ENCODE measurements at places on chromosomes 7 and 10.

DNA sequence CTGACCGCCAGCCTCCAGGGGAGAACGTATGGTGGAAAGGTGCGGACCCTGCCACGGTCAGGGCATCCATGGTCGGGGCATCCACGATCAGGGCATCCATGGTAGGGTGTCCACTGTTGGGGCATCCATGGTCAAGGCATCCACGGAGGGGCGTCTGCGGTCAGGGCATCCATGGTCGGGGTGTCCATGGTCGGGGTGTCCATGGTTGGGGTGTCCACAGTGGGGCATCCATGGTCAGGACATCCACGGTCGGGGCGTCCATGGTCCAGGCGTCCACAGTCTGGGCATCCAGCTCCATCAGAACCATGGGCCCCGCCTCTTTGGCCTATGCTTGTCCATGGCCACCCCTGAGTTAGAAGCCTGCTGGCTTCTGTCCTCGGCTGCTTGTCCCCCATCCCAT lies 148.1 kb downstream of the ADARB2 start:
- DNase-seq = no peak

DNA sequence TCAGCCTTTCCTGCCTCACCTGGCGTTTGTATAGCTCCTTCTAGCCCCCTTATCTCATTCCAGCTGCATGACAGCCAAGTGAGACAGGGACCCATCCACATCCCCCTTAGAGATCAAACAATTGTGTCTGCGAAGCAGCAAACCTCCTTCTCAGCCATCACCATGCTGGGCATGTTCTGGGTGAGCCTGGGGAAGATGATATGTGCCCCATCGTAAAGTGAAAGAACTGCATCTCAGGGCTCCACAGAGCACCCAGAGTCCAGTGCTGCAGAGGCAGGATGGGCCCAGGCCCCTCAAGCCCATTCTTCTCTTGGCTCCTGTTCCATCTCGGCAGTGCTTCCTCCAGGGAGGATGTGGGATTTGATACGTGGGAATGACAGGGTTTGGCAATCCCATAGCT lies 43.2 kb downstream of the FIGNL1 start:
- no peak for DNase-seq

DNA sequence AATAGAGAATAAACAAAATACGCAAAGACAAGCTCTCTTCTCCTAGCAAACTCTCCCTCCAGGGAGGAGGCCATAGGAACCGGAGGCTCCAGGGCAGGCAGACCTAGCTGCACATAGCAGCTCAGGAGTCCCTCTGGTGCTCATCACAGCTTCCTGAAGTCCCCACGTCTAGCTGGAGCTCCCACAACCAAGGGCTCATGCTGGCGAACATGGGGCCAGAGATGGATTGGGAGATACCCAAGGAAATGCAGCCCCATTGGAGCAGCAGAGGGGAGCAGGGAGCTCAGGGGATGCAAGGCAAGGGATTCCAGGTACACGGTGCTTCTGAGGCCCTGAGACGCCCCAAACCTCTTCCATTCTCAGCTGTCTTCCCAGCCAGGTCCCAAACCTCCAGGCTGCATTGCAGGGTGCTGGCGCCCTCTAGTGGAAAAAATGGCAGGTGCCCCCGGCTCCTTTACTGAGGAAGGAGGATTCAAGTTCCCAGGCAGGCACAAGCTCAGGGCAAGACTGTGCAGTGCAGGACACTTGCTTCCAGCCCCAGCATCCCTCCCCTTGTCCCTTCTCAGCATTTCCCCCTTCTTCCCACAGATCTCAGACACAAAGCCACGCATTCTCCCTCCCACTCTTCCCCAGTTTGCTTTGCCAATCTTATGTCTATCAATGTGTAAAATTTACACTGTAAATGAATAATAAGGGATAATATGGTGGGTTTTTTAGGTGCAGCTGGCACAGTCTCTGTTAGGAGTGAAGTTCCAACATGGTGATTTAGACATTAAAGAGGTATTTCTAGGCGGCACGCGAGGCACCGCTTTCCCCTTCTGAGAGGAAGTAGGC lies 46.2 kb downstream of the GPAM start:
- peak; percentile 58 for DNase-seq

DNA sequence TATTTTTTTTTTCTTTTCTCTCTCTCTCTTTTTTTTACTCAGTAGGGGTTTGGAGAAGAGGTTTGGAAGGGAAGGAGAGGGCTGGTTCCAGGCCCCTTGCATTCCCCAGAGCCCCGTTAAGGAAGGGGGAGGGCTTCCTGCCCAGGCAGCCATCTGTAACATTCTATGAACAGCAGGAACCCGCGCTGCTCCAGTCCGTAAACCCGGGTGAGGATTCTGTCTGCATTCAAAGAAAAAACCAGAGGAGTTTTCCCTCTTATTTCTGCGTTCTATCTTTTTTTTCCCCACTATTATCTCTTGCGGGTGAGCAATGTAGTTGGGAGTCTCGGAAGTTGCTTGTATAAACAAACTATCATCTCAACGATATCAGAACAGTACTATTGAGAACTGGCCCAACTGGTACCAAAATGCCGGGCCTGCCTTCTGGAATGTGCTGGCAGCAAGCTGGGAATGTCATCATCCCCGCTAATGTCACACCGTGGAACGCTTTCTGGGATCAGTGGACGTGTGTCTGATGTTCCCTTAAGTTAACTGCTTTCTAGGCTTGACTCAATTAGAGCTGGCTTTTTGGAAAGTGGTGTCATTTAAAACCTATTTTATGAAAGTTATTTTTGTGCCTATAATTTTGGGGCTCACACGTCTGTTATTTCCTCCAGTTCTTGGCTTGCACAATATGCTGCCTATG lies 153.1 kb upstream of the MEOX2 start:
- DNase-seq = no peak

DNA sequence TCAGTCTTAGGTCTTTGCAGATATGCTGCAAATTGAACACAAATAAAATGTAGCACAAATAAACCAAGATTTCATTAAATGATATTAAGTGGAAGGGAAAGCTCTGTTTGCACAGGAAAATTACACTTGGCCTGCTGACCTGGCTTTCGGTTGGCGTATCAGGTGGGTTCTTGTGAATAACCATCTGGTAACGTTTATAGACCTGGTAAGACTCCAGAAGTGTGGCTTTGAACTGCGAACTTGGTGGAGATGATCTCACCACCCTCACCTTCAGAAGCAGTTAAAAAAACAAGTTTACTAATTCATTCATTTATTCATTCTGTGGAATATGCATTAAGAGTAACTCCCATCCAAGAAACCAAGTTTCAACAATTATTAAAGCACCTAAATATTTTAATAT lies 28.1 kb downstream of the ATE1 start:
- DNase-seq = no peak

GRCh38 chr7:30625283-30625682 lies 30.6 kb downstream of the GARS1 start:
- no peak for DNase-seq

DNA sequence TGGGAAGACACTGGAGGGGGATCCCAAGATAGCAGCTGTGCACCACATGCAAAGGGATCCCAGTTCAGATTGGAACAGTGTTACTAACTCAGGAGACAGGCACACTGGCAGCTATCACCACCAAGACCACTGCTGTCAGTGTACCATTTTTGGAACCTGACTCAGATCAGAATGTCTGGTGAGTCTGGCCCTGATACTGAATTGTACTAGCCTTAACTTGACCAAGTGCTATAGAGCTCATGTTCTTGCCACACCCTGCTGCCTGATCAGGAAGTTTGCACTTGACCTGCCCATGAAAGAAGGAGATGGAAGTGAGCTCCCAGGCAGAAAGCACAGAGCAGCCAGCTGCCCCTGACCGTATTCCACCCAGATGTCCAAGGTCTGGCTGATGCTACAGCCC lies 4.8 kb upstream of the PRRT4 start:
- no peak for DNase-seq

GRCh38 chr7:13778967-13779366 lies 210.5 kb downstream of the ETV1 start:
- DNase-seq = no peak

DNA sequence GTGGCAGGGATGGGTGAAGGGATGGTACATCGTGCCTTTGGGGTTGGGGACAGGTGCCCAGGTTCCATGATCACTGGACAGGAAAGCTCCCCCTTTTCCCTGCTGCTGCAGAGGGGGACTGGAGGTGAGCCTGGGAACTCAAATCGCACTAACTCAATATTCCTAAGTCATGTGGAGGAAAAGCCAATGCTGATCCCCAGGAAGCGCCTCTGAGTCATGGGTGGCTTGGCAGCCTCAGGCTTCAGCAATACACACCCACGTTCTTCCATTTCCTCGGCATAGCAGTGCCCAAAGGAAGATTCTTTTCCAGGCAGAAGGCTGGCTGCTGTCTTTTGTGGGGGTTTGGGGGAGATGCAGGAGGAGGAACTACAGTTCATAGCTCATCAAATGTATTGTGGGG lies 165.8 kb downstream of the CCDC3 start:
- DNase-seq = no peak

DNA sequence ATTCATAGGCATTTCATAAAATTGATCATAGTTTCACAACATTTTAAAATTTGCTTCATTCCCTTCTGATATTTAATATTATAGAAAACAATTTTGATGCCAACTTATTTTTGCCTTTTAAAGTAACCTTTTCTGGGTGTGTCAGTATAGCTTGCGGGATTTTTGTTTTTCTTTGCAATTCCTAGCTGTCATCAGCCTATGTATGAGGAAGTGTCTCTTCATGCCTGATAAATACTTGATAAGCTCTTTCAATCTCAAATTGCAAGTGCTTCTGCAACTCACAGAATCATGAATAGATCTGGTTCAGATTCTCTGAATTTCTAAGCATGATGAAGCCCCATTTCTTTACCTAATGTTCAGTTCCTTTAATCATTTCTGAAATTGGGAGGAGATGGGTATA lies 28.0 kb upstream of the ARHGAP21 start:
- no peak for DNase-seq

GRCh38 chr10:89337484-89337883 lies 9.7 kb downstream of the IFIT3 start:
- no peak for DNase-seq

- no peak for DNase-seq
Observed at GRCh38 chr7:148850564-148850963, 33.5 kb downstream of the EZH2 start.

DNA sequence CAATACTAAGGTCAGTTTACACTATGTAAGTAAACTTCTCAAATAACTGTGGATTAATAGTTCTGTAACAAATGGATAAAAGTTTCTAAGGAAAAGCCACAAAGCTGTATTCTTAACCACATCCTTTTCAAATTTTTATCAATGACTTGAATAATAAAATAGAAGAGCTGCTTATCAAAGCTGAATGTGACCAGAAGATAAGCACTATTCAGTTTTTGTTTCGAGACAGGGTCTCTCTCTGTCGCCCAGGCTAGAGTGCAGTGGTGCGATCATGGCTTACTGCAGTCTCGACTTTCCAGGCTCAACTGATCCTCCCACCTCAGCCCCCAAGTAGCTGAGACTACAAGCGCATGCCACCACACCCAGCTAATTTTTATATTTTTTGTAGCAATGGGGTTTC lies 17.0 kb downstream of the UPF2 start:
- no peak for DNase-seq

DNA sequence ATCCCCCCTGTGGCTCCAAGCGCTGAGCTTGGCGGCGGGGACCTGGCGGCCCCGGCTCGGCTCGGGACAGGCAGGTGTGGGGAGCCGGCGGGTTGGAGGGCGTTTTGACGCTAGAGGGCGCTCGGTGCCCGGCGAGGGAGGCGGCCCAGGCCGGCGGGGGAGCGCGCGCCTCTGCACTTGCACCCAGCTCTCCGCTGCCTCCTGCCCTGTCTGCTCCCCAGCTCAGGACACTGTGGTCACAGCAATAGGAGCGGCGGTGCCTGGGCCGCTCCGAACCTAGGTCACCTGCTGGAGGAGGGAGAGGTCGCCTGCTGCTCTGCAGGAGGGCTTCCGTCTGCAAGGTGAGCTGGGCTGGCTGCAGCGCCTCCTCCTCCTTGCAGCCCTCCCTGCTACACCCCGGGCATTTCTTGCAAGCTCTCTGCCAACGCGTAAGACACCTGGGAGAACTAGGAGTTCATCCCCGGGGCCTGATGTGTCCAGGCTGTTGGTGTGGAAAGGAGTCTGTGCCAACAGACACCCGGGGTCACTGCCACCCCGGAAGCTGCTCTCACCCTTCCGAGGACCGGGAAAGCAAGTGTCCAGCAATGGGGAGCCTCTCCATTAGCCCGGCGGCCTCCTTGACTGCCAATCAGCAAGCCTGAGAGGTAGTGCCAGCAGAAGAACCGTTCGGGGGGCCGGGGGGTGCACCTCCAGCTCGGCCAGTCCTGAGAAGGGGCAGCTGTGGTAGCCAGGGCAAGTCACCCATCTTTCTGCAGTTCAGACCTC lies 620.4 kb downstream of the GALNT17 start:
- no peak for DNase-seq

GRCh38 chr7:129225206-129225930 lies 538 bp downstream of the AHCYL2 start:
- DNase-seq = peak; percentile 52

DNA sequence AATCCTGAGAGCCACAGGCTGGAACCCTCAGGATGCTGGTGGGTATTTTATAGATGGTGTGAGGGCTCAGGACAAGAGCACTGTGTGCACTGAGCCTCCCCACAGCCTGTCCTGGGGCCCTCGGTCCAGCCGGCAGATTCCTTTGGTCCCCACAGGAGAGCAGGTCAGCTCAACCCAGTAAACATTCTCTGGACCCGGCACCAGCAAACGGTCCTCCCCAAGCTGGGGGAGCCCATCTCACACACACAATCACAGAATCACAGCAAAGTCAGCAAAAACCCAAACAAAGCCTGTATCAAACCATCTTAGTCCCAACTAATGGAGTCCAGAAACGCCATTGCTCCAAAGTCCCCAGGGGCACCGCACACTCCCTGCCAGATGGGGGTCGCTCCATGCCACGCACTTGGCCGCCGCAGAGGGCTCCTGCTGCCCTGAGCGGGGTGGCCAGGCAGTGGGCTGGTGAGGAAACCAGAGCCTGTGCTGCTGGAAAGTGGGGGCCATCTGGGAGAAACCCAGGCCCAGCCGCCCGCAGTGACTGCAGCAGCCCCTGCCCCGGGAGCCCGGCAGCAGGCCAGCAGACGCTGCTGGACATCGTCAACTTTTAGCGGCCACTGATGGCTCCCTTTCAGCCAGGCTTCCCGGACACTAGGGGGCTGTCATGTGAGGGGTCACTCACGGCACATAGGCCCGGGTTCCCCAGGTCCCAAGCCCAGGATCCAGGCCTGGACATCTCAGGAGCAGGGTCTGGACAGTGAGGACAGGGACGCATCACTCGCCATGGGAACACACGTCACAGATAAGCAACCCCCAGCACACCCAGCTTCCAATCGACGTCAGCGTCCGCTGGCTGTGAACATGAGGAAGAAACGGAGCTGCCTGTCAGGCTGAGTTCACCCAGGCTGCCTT lies 52.6 kb downstream of the DPYSL4 start:
- no peak for DNase-seq

DNA sequence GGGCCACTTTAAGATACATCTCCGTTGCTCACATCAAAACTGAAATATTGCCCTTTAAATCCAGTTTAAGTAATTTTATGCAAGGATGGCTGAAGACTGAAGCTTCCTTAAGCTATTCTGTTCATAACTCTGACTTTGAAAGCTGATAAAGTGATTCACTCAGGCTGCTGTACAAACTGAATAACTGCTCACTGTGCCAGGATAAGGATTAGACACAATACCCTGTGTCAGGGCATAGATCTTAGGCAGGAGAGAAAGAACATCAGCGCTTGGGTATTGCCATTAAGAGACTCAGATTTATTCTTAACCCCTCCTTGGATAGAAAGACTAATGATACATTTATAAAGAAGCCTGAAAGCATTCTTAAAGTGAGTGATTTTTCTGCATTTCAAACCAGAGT lies 614.5 kb upstream of the ZWINT start:
- DNase-seq = no peak

GRCh38 chr7:157620616-157621015 lies 283.8 kb downstream of the DNAJB6 start:
- DNase-seq = no peak
